ENCODE measurements at places on chromosomes 2 and 18.

GRCh38 chr2:160920061-160920460 is 240.2 kb upstream of the TANK start:
- no peak for DNase-seq

DNA sequence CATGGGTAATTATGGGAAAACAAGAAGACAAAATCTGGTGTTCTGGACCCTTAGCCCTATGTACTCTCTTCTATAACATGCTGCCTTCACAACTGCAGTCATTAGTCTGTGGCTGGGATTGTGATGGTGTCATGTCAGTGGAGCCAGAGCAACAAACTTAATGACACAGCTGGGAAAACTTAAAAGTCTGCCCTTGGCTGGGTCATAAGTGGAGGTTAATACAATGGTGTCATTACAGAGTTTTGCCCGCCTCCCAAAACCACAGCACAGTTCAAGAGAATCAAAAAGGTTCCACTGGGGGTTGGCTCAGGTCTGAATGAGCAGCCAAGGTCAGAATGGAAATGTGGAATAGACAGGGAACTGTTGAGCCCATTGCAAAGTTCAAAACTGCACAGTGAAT is 455.7 kb upstream of the PIK3C3 start:
- DNase-seq = no peak

DNA sequence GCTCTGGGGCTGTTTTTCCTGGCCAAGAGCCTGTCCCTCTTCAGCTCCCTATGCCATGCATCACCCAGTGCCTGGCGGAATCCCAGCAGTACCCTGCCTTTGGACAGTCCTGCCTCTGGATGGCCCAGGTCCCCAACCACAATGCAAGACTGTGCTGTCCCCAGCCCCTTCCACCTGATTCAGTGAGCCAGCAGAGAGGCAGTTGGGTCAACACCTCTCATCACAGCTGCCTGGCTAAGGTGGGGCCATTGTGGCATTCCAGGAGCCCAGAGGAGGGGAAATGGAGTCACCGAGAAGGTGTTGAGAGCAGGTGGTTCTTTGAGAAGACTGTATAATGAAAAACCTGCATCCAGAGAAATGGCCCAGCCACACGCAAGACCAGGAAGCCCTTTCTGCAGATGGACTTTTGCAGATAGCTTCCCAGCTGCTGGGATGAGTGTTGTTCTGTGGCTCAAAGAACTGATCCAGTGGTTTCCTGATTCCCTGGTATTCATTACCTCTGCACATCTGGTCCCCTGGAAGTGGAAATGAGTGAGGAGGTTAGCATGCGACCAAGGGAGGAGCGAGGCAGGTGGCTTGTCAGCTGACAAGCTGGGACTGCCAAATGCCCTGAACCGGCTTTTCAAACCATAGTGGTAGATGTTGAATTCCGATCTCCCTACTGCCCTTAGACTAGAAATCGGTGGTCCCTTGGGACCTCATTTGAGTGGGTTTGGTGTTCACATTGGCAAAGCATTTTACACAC is 1.7 kb upstream of the ASPRV1 start:
- no peak for DNase-seq

- no peak for DNase-seq
Measured at GRCh38 chr2:28432362-28432761, 39.7 kb downstream of the FOSL2 start.

GRCh38 chr2:98693477-98693876 is 37.5 kb downstream of the MGAT4A start:
- DNase-seq = no peak

DNA sequence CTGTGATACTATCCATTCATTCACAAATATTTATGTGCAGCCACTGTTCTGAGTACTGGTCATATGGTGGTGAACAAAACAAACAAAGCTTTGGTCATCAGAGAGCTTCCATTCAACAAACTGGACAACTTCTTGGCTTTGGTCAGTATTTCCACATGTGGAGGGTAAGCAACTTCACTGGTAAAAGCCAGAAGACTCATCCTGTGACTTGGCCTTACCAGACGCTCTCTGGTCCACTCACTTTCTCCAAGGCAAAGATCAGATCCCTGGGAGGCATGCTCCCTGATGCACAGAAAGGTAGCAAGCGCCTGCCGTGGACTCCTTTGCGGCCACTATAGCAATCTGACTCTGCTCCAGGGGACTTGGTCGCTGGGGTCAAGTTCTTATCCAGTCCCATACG is 179.5 kb downstream of the EN1 start:
- no peak for DNase-seq

DNA sequence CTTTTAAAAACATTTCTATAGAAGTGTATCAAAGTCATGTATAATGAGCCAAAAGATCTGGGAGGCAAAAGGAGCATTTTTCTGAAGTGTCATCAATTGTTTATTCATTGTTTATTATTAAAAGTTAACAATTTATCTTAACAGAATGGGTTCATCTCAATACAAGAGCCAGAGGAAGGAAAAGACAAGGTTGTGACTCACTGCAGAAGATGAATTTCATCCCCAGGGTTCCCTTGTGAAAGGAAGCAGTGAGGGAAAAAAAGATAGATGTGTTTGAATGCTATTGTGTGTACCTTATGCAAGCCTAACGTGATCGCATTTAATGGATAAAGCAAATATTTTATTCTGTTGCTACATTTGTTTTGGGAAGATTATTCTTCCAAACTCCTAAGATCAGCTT is 286.3 kb downstream of the PIEZO2 start:
- no peak for DNase-seq

Data from CD4-positive, CD25-positive, alpha-beta regulatory T cell (primary cell).